ENCODE measurements at places on chromosomes 7 and 10. TPM values are rescaled to one million over a fixed set of nuclear protein-coding genes. Genes with fewer than 3 reads are reported as not detected.

- no peak for DNase-seq
These were observed 109.3 kb downstream of the GRK5 start for GRCh38 chr10:119316729-119317097.

GRCh38 chr7:79610748-79611304 lies 157.4 kb upstream of the MAGI2 start:
- DNase-seq = no peak

GRCh38 chr10:111146025-111146640 lies 69.3 kb downstream of the ADRA2A start:
- DNase-seq = no peak

DNA sequence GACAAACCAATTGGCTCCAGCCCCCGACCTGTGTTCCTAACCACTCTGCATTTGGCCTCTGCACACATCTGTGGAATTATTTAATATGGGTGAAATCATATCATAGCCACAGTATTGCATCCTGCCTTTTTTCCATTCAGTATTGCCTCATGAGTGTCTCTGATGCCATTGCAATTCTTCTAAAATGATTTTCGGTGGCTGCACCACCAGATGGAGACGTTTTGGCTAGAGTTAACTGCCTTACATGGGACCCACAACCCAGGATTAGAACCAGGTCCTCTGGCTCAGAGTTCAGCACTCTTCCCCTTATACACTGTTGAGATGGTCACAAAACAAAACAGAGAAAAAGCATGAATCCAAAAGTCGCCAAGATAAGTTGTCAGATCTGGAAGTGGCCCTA lies 180.8 kb downstream of the EMX2 start:
- no peak for DNase-seq

GRCh38 chr10:67779465-67780203 lies 58.4 kb downstream of the DNAJC12 start:
- peak; percentile 51 for DNase-seq

DNA sequence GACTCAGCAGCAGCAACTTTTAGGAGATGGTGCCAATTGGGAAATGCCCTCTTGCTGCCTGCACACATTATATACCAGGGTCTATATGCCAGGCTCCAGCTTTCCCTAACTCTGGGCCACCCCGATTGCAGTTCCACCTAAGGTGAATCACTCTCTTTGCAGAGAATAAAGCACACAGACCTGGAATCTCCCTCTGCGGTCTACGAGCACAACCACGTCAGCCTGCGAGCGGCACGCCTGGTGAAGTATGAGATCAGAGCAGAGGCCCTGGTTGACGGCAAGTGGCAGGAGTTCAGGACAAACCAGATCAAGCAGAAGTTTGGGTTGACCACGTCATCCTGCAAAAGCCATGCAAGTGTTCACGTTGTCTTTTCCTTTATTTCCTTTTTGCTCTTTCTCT lies 38.2 kb upstream of the PLEKHA1 start:
- no peak for DNase-seq

DNA sequence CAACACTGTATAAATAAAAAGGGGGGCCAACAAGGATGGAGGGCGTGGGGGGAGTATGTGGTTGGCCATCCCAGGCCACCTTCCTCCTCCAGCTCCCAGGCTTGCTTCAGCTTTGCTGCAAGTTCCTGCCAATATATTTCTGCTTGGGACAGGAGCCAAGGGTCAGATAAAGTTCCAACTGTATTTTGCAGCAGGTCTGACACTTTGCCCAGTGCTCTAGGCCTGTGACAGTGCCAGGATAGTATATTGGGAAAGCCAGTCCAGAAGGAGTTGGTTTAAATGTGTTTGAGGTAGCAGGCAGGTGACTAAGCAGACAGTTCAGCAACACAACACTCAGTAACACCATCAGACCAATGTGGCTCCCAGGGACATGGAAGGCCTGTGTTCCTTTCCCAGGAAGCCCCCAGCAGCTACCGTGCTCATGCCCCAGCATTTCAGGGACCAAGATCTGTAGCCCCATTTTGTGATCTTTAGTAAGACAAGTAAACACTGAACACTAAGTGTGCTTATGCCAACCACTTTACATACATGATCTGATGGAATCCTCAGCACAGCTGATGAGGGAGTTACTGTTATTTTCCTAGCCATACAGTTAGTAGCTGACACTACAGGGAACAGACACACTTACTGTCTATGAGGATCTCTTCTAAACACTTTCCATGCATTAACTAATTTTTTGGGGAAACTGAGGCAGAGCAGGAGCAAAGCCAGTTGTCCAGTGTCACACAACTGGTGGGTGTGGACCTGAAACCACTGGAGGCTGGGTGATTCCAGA lies 38.9 kb downstream of the DNAJB12 start:
- no peak for DNase-seq

DNA sequence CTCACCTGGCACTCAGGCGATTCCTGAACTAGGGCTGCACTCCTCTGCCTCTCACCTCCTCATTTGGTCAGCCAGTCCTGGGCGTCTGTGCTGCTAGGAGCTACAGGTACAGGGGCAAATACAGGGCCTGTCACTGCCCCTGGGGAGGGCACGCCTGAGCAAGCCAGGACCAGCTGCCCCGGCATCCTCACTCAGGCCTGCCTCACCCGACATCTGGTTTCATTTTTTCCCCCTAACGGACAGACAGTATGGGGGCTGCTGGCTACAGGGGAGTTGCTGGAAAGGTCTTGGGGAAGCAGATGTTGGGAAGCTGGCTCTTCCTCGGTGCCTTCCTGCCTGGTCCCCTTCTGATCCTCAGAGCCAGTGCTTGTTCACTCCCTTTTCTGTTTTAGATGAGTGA lies 77.3 kb upstream of the PPIF start:
- no peak for DNase-seq

- no peak for DNase-seq
These were observed 441 bp downstream of the FBH1 start for GRCh38 chr10:5890452-5890915.

- no peak for DNase-seq
These were observed 647.5 kb upstream of the IGFBP3 start for GRCh38 chr7:46568420-46569132.

- DNase-seq = no peak
These were observed 44.5 kb downstream of the PRTFDC1 start for GRCh38 chr10:24907956-24908355.

DNA sequence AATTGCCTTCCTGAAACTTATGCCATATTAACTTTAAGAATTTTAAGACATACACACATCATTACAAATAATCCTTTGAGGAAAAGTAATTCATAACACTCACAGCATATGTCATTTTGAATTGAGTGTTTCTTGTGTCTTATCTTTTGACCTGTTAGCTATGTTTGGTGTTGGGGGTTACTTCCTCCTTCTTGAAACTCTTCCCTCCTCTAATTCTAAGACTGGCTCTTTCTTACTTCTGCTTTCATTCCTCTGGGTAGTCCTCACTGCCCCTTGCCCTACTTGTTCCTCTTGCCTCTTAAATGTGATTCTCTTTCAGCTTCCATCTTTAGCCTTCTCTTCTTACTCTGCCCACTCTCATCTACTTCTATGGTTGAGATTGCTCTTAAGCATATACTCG lies 28.3 kb upstream of the PIP4K2A start:
- DNase-seq = no peak

- DNase-seq = no peak
These were observed 58.3 kb downstream of the CDK13 start for GRCh38 chr7:40008223-40008815.

DNA sequence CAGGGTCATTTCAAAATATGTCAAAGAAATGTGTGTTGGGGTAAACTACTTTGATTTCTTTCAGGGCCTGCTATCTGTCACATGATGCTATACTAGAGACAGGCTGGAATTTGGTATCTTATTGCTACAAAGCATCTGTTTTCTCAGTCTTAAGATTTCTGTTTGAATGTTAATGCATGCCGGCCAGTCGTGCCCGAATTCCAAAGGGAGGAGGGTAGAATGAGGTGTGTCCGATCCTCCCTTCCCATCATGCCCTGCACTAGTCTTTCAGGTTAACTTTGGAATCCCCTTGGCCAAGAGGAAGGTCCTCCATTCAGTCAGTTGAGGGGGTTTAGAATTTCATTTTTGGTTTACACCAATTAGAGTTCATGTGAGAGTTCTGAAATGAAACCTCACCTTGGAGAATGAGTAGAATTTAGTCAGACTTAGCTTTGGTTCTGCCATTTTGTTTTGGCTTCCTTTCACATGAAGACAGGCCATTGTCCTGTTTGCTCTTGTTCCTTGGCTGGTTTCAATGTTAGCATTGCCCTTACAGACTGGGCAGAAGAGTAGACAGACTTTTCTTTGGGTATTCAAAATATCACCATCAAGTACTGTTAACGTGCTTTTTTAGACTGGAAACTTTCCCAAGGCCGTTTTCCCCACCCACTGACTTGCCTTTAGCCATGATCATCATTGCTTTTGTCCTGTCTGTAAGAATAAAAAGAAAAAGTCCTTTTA lies 95.8 kb downstream of the CAMK1D start:
- no peak for DNase-seq

DNA sequence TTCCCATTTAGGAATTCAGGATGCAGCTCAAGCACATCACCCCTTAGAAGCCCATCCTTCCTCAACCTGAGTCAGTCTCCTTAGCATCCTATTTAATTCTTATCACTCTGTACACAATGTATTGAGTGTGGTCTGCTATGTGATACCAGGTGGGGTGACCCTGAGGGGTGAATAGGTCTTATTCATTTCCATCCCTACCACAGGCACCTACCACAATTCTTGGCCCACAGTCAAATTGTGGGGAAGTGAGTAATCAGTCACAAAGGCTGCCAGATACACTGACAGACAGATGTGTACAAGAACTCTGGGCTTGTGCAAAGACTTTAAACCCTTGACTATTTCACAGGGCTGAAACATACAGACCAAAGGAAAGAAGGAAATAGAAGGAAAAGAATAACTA lies 560.5 kb downstream of the PARD3 start:
- DNase-seq = peak; percentile 47

DNA sequence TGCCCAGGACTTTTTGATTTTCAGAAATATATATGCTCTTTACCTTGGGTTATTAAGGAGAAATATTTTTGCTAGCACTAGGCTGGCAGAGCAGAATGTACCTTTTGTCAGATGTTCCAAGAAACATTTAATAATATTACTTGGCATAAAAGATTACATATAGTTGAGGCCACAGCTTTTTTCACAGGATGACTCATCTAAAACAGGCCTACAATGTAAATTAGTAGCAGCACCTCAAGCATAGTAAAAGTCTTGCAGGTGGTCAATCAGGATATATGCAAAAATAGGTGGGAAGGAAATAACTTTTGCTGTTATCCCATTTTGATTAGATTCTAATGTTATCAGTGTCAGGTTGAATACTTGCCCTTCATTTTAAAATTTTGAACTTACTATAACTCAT lies 14.9 kb upstream of the ITGB1 start:
- no peak for DNase-seq

DNA sequence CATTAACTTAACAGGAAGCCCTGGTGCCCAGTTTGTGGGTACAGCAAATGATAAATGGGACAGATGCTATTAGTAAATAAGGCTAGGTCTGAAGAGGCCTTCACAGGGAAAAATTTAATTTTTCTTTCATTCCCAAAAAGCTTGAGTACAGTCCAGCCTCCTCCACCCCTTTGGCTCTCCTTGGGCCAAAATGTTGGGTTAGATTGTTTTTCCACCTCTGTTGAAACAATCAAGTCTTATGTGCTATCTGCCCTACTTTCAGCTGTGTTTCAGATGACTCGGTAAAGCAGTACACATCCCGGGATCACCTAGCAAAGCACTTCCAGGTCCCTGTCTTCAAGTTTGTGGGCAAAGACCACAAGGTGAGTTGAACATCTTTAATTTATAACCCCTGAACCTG lies 24.3 kb downstream of the PLA2G12B start:
- DNase-seq = no peak

- no peak for DNase-seq
These were observed 66.6 kb upstream of the ZNF479 start for GRCh38 chr7:57198801-57199200.

DNA sequence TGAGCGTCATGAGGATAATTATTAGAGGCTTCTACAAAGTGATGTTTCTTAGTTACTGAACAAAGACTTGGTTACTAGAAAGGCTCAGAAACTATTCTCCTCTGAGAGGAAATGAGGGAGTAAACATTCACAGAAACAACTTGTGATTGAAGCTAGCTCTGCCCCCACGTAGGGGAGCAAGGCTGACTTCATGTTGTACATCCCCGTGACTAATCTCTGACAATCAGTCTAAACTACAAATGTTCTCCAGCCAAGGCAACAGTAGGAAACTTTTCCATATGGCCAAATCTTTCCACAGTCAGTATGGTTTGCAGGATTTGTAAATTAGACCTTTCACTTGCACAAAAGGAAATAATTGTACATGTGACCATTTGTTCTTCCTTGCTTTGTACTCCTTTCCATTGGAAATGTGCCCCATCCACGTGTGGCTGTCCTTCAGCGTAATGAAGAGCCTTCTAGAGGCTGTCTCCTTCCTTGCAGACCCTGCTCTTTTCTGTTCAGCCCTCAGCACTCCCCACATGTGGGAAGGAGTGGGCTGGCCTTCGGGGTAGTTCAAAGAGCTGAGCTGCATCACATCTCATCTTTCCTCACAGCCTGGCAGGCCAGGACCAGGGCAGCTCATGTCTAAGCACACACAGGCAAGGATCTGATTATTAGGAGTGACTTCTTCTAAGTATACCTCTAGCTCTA lies 93.5 kb downstream of the PCGF5 start:
- DNase-seq = no peak

GRCh38 chr10:66187053-66187733 lies 738.6 kb upstream of the LRRTM3 start:
- DNase-seq = no peak

- DNase-seq = no peak
These were observed 64.4 kb downstream of the NRBF2 start for GRCh38 chr10:63197344-63198092.

DNA sequence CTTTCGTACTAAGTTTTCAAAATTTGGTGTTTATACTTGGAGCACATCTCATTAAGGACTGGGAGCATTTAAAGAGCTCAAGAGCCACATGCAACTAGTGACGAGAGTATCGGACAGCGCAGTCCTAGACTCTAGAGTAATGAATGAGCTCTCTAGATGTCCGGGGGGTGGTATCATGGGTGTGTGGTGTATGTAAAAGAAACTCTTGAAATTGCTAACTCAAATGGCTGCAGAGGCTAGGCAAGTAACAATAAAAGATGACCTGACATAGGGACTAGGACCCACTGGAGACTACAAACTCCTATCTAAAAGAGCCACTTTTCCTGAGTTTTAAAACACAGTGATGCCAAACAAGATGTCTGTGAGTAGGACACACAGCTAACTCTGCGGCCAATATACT lies 14.0 kb downstream of the MYOZ1 start:
- DNase-seq = no peak

Gene BRAT1
- total RNA-seq = 19.2 TPM

Gene PLXDC2
- total RNA-seq = 2.9 TPM

Gene ASZ1
- total RNA-seq = not detected

Gene HSPA12A
- total RNA-seq = 0.13 TPM

Gene FKBP6
- total RNA-seq = not detected

Gene SPDYE16
- not detected for total RNA-seq

Gene GJC3
- not detected for total RNA-seq

Gene SSMEM1
- not detected for total RNA-seq

Gene MACC1
- total RNA-seq = under 0.01 TPM
